ENCODE measurements at places on chromosomes 5 and 9.
A peak's percentile ranks its signal among the peaks of the same experiment; 100 is the strongest.

- no peak for DNase-seq
Observed at GRCh38 chr5:170438581-170438980, 49.4 kb upstream of the KCNMB1 start.

DNA sequence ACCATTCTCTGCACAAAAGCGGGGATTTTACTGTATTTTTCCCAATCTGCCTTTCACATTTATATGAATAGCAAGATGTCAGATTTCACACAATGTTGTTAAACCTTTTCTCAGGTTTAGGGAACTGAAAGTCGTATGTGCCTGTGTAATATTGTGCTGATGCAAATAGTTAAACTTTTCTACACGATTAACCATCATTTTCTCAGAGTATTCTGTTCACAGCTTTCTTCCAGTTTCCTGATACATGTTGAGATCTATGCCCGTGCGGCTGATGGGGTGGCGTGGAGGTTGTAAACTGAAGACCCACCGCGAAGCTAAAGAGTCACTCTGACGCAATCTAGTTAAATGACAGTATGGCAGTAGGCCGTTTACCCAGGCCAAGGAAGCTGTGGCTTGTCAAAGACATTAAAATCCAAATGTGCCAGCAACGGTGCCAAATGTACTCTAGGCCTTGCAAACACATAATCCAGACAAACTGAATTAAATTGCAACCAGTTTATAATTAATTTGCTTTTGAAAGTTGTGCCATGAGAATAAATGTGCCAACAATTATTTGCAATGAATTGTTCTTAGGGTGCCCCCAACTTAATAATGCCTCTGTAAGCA is 145.7 kb downstream of the EBF1 start:
- no peak for DNase-seq

- DNase-seq, result no peak
Observed at GRCh38 chr5:131406975-131407638, 143.3 kb downstream of the CDC42SE2 start.

DNA sequence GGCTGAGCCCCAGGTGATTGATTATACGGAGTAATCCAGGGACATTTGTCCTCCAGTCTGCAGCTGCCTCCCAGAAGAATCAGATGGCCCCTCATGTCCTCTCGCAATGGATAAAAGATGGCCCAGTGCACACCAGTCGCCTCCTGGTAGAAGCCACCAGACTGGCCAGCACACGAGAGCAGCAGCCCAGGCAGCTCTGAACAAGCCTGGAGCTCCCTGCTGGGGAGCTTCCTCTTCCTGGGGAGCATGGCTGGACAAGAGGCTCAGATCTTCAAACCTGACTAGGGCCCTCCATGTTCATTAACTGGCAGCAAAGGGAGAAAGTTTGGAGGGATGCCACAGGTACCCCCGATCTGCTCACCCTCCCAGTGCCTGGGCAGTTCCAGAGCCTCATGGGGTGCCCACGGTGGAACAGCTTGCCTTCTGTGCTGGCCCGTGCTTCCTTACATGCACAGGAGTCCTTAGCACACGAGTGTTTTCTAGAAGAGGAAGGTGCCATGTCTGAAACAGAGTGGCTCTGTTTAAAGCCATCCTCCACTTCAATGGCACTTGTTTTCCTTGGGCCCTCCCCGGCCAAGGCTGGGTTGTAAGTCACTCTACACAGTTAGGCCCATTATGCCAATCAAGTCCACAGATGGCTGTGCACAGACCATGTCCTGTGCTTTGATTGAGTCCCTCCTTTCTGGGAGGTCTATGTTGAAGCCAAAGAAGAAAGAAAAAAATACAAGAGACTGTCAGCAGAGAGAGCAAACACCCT is 75.6 kb downstream of the PRRT1B start:
- no peak for DNase-seq

GRCh38 chr5:33809936-33810335 is 81.9 kb downstream of the ADAMTS12 start:
- DNase-seq, result no peak

DNA sequence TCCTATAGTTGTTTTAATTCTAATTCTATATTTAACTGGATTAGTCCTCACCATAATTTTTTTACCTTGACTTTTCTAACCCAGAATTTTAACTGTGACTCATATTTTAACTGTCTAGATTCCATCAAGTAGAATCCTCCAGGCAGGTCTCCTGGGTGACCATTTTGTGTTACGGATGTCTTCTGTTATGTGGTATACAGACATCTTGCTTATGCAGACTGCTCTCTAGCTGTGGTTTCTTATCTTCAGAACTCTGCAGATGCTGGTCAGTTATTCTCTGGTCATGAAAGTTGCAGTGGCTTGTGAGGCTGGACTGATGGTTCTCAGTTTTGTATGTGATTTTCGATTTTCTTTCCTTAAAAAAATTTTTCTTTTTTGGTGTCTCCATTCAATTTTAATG is 139.4 kb downstream of the ATG10 start:
- no peak for DNase-seq

DNA sequence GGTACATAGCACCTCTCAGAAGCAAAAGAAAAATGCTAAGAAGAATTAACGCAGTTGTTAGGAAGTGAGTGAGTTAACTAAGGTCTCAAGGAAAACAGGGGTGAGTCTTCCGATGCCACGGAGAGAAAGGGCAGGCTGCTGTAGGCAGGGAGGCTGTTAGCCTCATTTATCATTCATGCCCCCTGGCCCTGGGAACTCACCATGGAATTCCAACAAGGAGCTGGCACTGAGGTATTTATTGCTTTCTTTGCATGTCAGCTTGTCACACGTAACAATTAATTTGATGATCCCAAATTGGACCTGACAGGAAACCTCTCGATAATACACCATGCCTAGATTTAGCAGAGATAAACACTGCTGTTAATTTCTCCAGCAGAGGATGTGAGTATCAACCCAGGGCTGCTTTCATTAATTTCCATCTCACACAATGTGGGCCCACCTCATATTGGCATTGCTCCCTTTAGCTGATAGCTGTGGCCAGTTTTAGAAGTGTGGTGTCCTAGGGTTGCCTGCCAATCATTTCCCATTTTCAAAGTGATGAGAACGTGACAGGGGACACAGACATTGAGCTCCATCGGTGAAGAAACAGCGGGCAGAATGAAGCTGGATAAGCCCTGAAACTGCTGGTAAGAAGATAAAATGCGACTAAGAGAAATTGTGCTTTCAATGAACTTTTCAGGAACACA is 45.3 kb downstream of the DAP start:
- DNase-seq, result no peak

GRCh38 chr9:72203205-72203803 is 54.1 kb downstream of the GDA start:
- DNase-seq, result peak; percentile 64

DNA sequence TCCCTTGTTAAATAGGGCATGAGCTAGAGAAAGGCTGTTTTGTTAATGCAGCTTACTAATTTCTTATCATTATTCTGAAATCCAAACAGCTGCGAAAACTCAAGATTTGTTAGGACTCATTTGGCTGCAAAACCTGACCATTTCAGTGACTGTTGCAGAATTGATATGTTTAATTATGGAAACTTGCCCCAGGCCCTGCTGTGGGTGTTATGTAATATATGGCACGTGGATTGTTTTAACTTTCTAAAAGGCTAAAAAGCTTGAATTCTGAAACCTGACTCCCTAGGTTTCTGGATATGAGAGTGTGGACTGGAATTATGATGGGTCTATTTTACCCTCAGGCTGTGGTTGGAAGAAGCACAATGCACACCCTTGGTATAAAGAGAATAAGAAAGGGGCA is 4.4 kb downstream of the IL9 start:
- DNase-seq, result no peak

- no peak for DNase-seq
Observed at GRCh38 chr9:133879615-133880014, 112.5 kb downstream of the VAV2 start.

DNA sequence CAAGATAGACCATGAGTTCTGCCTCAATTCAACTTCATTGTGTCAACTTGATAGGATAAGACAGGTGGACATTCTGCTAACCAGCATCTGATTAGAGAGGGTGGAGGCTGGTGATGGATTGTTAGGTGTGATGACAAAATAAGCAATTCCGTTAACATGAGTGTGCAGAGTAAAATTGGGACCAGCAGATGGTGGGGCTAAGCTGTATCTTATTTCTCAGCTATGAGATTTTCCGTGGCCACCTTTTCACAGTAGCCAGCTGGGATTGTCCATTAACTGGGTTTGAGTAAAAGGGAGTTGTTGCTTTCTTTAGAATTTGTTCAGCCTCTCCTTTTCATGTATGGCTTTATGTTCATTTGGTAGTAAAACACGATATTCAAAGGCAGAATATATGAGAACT is 28.8 kb upstream of the TAL2 start:
- DNase-seq, result no peak

GRCh38 chr5:90590-91547 is 1.1 kb upstream of the PLEKHG4B start:
- DNase-seq, result peak; percentile 29

- DNase-seq, result no peak
Observed at GRCh38 chr5:82218374-82219156, 59.6 kb downstream of the RPS23 start.

GRCh38 chr9:71796100-71796767 is 27.9 kb upstream of the CEMIP2 start:
- no peak for DNase-seq

- no peak for DNase-seq
Observed at GRCh38 chr9:22030101-22030598, 21.0 kb upstream of the CDKN2B start.

GRCh38 chr9:32385152-32385884 is 875 bp downstream of the ACO1 start:
- DNase-seq, result no peak

DNA sequence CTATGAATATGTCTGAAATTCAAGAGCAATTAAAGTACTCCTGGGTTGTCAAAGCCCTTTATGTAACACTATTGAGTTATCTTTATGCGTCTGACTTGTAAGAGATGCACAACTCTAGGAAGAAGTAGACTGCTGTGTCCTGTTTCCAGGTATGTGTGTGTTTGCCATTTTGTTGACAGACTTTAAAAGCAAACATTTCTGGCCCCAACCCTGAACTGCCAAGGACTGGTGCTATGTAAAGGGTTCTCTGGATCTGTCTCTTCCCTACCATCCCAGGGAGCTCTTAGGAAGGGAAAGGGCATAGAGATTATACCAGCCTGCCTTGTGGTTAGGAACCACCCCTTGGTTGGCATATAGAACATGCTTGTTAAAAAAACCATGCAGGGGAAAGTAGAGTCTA is 12.1 kb downstream of the SLC22A5 start:
- no peak for DNase-seq

- DNase-seq, result no peak
Observed at GRCh38 chr5:113902917-113903660, 389.6 kb downstream of the YTHDC2 start.

- DNase-seq, result peak; percentile 74
Observed at GRCh38 chr9:87516222-87516925, 18.7 kb downstream of the DAPK1 start.

- DNase-seq, result no peak
Observed at GRCh38 chr5:178083922-178084321, 29.4 kb upstream of the N4BP3 start.

- DNase-seq, result no peak
Observed at GRCh38 chr5:150648294-150649107, 8.0 kb downstream of the SYNPO start.

DNA sequence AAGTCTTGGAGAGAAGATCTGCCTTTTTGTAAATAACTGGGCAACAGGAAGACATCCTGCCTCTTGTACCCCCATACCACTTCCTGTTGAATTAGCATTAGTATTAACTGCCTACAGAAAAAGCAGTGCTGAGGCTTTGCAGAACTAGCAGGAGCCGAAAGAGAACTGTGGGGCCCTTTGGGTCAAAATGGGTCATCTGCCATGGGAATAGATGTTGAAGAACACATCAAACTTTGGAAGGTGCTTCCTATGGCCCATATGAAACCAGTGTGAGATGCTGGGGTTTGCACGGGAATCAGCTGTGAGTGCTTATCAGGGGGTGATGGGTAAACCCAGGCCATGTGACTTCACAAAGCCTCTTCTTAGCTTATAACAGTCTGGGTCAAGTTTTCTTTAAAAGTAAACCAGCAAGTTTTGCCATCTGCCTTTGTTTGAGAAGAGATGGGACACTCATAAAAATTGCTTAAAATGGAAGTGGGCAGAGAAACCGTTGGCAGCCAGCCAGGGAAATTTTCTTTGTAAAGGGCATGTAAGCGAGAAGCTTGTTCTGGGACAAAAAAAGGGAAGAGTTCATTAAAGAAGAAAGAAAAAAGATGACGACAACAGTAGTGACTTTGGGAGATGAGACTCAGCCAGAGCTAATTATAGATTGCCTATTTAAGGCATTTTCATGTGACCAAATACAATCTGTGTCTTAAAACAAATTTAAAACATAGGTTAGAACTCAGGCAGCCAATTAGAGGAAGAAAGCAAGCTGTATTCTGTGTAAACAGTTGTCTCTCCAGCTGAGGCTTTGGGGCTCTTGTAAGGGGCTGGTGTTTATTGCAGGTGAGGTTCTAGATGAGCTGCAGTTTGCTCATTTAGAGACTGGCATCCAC is 4.4 kb downstream of the SLC25A25 start:
- peak; percentile 78 for DNase-seq

DNA sequence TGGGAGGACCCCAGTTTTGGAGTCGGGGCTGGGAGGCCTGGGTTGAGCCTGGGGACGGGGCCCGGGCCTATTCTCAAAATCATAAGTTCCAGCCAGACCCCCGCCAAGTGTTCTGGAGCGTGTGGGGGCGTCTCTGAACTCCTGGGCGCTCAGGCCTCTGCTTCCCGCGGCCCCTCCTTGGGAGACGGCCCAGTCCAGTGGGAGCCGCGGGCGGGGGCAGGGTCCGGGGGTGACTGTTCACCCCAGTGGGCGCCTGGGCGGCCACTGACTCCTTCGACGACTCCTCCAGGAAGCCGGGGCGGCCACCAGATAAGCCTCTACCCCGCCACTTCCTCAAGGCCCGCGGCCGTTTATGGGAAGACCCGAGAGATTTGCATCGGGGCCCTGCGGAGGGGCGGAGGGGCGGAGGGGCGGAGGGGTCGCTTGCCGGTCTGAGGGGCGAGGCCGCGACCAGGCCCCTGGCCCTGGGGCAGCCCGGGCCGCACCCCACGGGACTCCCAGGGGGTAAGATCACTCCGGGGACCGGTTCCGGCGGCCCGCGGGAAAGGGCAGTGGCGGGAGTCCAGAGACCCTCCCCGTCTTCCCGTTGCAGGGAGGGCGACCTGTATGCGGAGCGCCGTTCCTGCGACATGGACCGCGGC is 655 bp downstream of the TOR4A start:
- peak; percentile 38 for DNase-seq

GRCh38 chr5:157487358-157487757 is 27.3 kb downstream of the NIPAL4 start:
- DNase-seq, result no peak

- DNase-seq, result no peak
Observed at GRCh38 chr5:50766462-50766861, 100.0 kb downstream of the PARP8 start.

DNA sequence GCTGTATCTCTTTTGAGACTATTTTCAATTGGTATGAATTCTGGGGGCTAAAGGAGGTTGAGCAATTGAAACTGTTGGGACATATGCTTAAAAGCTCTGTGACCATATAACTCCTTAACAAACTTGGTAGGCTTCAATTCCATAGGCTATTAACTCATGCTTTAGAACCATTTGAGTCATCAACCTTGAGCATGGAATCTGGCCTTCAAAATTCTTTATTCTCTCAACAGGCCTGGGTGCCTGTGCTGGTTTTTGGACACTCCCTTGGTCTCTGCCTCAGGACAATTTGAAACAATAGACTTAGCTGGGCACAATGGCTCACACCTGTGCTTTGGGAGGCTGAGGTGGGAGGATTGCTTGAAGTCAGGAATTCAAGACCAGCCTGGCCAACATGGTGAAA is 61.4 kb upstream of the EPB41L4A start:
- no peak for DNase-seq

Data from hepatocyte (in vitro differentiated cells).